ENCODE measurements at places on chromosomes 1 and 21. TPM values are rescaled to one million over a fixed set of nuclear protein-coding genes. Genes with fewer than 3 reads are reported as not detected.

The SAMSN1 gene
- 0.88 TPM for total RNA-seq

The AKIRIN1 gene
- total RNA-seq, result 22.3 TPM

DNA sequence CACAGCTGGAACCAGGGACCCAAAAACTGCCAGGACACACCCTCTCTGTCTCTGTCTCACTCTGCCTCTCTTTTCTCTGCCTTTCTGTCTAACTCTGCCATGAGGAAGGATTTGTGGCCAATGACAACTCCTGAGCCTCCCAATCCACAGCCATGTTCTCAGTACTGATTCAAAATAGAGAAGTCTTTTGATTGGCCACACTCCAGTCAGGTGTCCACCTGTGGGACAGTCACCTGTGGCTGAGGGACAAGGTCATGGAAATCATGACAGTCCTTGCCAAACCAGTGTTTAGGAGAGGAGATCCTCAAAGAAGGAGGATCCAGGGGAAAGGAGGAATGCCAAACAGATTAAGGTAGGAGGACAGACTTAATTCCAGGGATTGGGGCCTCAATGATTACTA is 15.8 kb downstream of the TINAGL1 start:
- DNase-seq, result no peak

- no peak for DNase-seq
Measured at GRCh38 chr21:42546433-42546832, 32.8 kb downstream of the SLC37A1 start.

DNA sequence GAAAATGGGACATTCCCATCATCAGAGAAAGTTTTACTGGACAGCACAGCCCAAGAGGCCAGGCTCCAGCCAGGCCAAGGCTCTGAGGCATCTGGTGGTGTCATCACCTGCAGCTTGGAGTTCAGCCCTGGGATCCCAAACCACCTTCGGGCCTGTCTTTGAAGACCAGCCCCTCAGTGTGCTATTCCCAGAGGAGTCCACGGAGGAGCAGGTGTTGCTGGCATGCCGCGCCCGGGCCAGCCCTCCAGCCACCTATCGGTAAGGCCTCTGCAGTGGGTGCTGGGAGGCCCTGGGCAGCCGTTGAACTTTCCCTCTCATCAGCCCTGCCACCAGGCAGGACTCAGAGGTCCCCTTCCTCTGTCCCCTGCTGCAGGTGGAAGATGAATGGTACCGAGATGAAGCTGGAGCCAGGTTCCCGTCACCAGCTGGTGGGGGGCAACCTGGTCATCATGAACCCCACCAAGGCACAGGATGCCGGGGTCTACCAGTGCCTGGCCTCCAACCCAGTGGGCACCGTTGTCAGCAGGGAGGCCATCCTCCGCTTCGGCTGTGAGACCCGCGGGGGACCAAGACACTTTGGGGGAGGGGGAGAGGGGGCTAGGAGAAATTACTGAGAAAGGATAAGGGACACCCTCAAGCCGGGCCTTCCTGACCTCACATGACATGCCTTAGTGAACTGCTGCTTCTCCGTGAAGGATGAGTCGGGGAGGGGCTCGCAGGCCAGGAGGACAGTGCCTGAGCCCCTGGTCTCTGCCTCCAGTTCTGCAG is 15.0 kb downstream of the CNTN2 start:
- DNase-seq, result no peak

GRCh38 chr1:57770772-57771171 is 346.9 kb upstream of the DAB1 start:
- DNase-seq, result no peak

DNA sequence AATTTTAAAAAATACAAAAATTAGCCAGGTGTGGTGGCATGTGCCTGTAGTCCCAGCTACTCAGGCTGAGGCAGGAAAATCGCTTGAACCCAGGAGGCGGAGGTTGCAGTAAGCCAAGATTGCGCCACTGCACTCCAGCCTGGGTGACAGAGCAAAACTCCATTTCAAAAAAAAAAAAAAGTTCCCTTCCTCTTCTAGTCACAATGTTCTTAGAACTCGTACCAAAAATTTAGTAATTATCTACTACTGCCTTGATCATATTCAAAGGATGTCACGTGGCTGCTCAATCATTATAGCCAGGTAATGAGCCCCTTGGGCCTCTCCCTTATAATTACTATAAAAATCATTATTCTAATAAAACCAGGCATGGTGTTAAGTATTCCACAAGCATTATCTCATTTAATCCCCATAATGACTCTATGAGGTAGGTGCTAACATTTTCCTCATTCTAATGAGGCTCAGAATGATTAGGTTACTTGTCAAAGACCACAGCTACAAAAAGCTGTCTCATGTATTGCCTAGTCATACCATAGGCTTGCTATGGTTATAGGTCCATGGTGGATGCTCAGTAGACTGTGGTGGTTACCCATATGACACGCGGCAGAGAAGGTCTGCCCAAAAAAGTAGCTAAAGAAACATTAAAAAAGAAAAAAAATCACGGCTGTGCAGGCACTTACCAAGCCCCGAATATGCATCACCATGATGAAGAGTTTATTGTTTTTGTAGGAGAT is 15.5 kb upstream of the PPP1R15B start:
- DNase-seq, result no peak

- no peak for DNase-seq
Measured at GRCh38 chr1:11740258-11741192, 4.6 kb downstream of the AGTRAP start.

Data from lower leg skin (tissue), 4 donors.